ENCODE measurements at places on chromosomes 2 and 18.

DNA sequence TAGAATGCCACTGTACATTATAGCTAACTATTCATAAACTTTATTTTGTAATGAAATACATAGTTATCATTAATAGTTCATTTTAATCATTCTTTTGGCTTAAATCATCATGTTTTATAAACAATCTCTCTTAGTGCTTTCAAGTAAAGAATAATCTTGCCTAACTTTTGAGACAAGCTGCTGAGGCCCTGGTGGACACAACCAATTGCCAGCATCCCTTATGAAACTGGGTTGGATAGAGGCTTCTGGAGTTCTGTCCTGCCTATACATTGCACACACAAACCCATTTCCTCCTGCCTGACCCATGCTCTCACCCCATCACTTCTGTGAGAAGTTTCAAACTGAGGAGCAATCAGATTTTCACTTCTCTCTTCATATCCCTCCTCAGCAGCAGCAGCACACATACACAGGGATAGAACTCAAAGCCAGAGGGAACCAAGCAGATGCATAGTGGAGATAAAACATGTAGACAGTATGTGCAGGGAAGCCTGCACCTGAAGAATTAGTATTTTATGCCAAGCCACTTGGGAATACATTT is 450.0 kb upstream of the SLC14A2 start:
- DNase-seq = no peak

DNA sequence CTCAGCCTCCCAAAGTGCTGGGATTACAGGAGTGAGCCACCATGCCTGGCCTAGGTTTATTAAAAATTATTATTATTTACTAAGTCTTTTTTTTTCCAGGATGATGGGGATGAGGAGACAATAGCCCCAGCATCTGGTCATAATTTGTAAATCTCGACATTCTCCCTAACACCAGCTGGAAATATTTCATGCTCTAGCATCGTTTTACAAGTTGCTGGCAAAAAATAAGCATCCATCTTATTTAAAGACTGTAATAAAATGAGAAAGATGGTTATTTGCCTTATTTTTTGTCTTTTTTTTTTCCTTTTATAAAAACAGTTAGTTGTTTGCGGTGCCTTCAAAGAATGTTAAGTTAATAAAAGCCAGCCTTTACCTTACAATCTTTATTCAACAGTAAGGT is 56.7 kb downstream of the SF3B1 start:
- no peak for DNase-seq

DNA sequence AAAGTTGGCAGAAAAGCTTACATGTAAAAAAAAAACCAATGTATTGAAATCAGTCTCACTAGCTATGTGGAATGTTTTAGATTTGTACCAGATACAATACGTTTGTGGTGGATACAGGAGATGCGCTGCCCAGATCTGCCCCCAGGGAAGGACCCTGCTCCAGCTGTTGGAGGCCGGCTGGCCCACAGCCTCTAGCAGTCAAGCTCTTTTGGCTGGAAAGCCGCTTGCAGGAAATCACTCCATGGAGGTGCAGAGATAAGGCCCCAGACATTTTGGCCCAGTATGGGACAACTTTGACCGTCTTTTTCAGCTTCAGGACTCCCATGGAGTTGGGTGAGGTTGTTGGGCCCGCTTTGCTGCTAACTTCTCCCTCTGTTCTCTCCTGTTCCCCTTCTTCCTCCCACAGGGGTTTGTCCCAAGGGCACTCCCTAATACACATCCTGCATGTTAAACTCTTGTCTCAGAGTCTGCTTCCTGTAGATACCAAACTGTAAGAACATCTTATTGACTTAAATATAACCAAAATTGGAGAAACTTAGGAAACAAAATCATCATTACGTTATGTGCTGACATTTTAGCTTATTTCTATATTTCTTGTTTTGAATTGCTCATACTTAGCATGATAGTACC is 1.7 kb upstream of the QPCT start:
- no peak for DNase-seq

DNA sequence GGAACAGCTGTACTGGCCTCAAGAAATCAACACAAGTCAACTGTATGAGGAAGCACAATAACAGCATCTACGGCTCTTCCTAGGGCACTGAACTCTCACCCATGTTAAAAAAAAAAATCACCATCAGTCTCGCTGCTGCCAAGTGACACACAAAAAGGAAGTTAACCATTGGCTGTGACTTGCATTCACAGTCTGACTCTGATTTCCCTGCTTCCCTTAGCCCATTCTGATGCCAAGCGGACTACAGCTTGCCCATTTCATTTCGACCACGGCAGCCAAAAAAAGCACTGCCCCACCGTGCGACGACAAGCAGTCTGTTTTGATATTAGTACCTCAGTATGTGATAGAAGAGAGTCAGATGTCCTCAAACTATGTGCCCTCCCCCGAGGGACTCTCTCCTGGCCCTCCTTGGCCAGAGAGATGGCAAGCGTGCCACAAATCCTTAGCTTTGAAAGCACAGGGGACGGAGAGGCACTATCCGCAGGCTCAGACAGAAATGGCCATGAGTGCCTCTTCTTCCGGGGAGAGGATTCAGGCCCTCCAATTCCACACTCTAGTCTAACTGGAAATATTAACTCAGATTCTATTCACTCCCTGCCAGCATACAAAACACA is 250.0 kb downstream of the TCF4 start:
- DNase-seq = no peak

GRCh38 chr2:18078216-18078615 is 199.7 kb downstream of the KCNS3 start:
- no peak for DNase-seq

- no peak for DNase-seq
Measured at GRCh38 chr2:104858006-104858978, 4.4 kb downstream of the POU3F3 start.

- DNase-seq = no peak
Measured at GRCh38 chr2:133490411-133490980, 77.8 kb downstream of the NCKAP5 start.

DNA sequence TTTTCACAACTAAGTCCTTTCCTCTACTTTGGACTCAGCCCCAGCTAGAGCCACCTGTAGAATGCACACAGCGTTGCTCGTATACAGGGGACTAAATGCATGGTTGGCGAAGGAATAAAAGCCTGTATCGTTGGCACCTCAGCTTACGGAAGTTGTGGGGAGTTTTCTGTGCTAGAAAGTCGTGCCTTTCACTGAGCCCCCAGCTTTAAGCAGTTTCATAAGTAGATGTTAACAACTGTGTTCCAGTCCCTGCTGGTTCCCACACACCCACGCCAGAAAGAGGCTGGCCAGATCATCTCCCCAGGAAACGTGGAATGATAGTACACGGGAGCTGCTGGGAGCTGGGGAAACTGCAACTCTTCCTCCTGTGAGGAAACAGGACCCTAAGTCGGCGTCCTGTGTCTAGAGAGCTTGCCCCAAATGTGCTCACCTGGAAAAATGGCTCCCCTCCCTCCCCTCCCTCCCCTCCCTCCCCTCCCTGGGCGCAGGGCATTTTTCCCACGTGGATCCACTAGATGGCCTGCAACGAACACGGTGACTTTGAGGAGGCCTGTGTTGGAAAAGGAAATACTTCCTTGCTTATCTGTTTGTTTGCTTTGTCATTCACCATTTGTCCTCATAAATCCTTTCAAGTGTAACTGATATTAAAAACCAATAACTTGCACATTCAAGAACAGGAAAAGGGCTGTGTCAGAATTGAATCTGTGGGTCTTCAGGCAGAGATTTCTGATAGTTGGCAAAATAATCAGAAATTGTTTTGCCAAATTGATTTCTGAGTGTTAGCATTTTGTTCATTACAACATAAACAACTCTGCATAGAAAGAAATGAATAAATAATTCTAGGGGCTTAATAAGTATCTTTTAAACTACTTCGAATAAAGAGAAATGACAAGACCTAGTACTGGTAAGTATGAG is 43.9 kb upstream of the RFX8 start:
- DNase-seq = no peak

- no peak for DNase-seq
Measured at GRCh38 chr2:61949714-61950560, 44.5 kb downstream of the COMMD1 start.

DNA sequence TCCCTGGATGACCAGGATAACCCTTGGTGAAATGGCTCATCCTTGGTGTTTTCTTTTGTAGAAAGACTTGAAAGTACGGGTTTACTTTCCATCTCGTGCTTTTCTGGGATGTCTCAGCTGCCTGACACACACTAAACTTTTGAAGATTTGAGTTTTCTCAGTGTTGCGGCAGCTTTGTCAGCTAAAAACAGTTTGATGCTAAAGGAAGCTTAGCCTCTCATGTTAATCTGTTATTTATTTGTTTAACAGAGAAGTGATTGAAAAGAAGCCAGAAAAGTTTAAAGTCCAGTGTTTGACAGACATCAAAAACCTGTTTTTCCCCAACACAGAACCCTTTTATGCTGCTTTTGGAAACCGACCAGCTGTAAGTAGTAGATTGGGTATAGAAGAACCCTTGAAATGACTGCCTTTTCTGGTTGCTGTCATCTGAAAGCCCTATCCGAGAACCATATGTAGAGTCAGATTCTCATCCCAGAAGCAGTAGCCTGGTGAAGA is 72.8 kb downstream of the LPIN1 start:
- no peak for DNase-seq

DNA sequence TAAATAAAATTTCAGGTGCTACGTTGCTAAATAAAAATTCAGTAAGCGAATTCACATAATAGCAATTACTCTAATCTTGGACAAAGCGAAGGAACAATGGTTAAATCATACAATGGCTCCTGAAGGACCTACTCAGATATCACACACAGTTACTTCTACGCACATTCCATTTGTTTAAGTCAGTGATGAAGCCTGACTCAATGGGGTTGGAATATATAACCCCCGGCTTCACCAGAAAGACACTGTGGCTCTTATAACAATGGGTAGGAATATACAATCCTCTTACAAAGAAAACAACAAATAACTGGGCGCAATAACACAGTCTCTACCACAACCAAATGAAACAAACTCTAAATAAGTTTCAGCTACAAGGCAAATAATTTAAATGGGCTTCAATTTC is 349.5 kb downstream of the IRS1 start:
- no peak for DNase-seq

GRCh38 chr18:75827751-75828287 is 400.3 kb upstream of the SMIM21 start:
- no peak for DNase-seq

Measured in T-helper 1 cell (primary cell).